Kidney (tissue), 22 donors: ENCODE measurements at places on chromosomes 5 and 9. TPM values are rescaled to one million over a fixed set of nuclear protein-coding genes. Genes with fewer than 3 reads are reported as not detected.

The NEURL1B gene
- total RNA-seq: 42.6 TPM

The PGM5 gene
- total RNA-seq: 53.1 TPM

The AQP3 gene
- 135 TPM for total RNA-seq

The OLFM1 gene
- total RNA-seq: 33.7 TPM

The C5 gene
- 4.6 TPM for total RNA-seq

The KCNIP1 gene
- total RNA-seq: 1.8 TPM

The CRB2 gene
- total RNA-seq: 0.88 TPM

The POLR3G gene
- 1.5 TPM for total RNA-seq

- no peaks in the 10 kb centered on the region for H3K27me3 ChIP-seq
- H3K36me3 ChIP-seq: peaks cover 25% of the 10 kb centered on the region
- no peak for DNase-seq
- H3K4me3 ChIP-seq: no peak overlapping the region
- no peaks in the 10 kb centered on the region for H3K4me1 ChIP-seq
Observed at GRCh38 chr5:157390133-157390532, 69.9 kb upstream of the NIPAL4 start.

DNA sequence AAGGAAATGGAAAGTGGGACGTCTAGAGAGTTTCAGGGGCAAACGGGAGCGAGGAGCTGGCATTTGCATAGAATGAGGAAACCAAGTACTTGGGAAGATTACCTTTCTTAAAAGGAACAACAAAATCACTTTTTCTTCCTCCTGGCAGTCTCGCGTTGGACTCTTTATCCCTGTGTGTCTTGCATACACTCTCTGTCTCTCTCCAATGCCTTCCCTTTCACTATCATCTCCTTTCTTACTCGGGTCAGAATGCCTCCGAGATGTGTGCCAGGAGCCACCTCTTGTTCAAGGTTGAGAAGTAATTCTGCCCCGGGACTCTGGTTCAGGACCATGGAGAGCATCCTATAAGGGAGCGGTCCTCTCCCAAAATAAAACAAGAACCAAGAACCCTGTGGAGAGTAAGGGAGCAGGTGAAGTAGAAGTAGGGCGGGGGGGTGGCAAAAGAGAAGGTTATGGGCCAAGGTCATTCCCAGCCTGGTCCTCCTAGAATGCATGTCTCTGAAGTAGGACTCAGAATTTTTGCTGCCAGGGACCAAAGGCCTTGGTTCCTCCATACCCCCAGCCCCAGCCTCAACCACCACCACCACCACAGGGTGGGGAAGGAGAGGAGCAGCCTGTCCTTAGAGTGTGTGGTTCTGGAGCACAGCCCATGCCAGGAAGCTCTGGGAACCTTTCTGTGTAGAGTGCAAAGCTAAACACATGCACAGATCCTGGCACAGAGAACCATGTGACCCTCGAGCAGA is 72.1 kb upstream of the ARAP3 start:
- no peaks in the 10 kb centered on the region for H3K36me3 ChIP-seq
- peak; percentile 78 for DNase-seq
- H3K4me1 ChIP-seq: no peaks in the 10 kb centered on the region
- H3K27me3 ChIP-seq: peaks cover 2% of the 10 kb centered on the region

DNA sequence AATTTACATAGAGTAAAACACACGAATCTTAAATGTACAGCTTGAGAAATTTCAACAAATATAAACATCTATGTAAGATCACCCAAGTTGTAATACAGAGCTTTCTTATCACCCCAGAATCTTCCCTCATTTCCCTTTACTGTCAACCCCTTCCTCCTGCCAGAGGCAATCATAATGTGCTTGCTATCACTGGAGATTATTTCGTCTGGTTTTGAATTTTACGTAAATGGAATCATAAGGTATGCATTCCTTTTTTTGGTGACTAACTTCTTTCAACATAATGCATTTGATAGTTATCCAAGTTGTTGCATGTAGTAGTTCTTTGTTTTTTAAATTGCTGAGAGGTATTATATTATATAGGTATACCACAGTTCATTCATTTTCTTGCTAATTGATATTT is 37.5 kb upstream of the GPR151 start:
- H3K27ac ChIP-seq: no peak overlapping the region
- H3K27me3 ChIP-seq: no peaks in the 10 kb centered on the region
- H3K4me1 ChIP-seq: no peaks in the 10 kb centered on the region
- DNase-seq: no peak
- H3K4me3 ChIP-seq: no peak overlapping the region

GRCh38 chr9:134678206-134678605 is 36.6 kb downstream of the COL5A1 start:
- no peaks in the 10 kb centered on the region for H3K27me3 ChIP-seq
- no peak for DNase-seq
- no peak overlapping the region for H3K27ac ChIP-seq
- H3K4me1 ChIP-seq: peaks cover 5% of the 10 kb centered on the region

DNA sequence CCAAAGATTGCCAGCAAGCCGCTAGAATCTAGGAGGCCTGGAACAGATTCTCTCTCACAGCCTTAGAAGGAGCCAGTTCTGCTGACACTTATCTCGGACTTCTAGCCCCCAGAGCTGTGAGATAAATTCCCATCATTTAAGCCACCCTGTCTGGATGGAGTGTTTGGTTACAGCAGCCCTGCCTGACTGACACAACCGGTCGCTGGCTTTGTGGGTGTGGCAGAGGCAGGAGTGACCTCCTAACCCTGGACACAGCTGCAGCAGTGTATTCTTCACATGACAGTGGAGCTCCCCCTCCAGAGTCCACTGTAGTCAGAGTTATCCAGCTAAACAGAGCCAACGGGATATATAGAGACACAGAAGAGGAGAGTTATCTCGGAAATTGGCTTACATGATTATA is 21.2 kb upstream of the IL17B start:
- H3K36me3 ChIP-seq: no peaks in the 10 kb centered on the region
- peaks cover 12% of the 10 kb centered on the region for H3K4me1 ChIP-seq
- no peak overlapping the region for H3K27ac ChIP-seq
- DNase-seq: peak; percentile 83

DNA sequence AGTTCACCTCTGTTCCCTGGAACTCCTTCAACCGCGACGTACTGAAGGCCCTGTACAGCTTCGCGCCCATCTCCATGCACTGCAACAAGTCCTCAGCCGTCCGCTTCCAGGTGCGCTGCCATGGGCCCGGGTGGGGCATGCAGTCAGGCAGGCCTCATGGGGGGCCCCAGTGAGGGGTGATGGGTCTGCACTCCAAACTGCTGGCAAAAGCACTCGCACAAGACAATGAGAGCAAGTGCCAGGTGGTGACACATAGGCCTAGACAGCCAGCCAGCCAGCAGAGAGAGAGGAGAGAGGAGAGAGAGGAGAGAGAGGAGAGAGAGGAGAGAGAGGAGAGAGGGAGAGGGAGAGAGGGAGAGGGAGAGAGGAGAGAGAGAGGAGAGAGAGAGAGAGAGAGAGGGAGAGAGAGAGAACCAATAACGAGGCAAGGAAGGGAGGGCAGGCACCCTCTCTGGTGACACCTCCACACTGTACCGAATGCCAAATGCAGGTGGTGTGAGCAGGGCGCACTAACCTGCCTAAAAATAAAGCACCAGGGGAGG is 21.0 kb downstream of the DBH start:
- H3K27me3 ChIP-seq: peaks cover 2% of the 10 kb centered on the region
- H3K27ac ChIP-seq: no peak overlapping the region
- H3K4me1 ChIP-seq: peaks cover 13% of the 10 kb centered on the region
- no peaks in the 10 kb centered on the region for H3K36me3 ChIP-seq
- H3K4me3 ChIP-seq: no peak overlapping the region

- DNase-seq: peak; percentile 50
- no peak overlapping the region for H3K27ac ChIP-seq
- H3K27me3 ChIP-seq: no peaks in the 10 kb centered on the region
- H3K36me3 ChIP-seq: no peaks in the 10 kb centered on the region
- H3K4me1 ChIP-seq: no peaks in the 10 kb centered on the region
Observed at GRCh38 chr5:374631-375335, 53.3 kb downstream of the AHRR start.

DNA sequence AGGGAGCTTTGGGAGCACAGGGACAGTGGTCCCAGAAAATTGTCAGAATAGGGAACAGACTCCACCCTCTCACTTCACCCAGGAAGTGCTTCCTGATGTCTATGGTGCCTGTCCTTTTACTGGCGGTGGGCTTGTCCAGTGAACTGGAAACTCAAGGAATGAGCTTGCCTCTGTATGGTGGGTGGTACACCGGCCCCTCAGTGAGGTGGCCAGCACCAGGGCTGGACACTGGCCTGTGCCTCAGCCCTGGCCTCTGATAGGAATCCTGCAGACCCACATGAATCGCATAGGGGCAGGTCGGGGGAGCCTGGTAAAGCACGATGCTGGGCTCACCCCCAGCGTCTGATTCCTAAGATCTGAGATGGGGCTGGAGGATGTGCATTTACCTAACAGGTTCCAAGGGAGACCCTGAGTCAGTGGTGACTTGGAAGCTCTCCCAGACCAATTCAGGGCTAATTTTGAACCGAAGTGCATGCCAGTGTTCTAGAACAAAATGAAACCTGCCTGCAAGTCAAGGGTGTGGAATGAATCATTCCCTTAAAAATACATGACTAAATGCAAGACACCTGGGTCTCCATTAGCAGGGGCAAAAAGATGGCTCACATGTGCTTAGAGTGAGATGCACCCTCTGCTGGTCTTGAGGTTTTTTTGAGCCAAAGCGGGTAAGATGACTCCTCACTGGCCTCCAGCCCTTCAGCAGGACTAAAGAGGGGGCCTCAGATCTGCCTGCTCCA is 178.3 kb downstream of the HSPA4 start:
- no peaks in the 10 kb centered on the region for H3K36me3 ChIP-seq
- peaks cover 2% of the 10 kb centered on the region for H3K4me1 ChIP-seq
- no peaks in the 10 kb centered on the region for H3K27me3 ChIP-seq
- no peak overlapping the region for H3K27ac ChIP-seq
- H3K4me3 ChIP-seq: no peak overlapping the region

DNA sequence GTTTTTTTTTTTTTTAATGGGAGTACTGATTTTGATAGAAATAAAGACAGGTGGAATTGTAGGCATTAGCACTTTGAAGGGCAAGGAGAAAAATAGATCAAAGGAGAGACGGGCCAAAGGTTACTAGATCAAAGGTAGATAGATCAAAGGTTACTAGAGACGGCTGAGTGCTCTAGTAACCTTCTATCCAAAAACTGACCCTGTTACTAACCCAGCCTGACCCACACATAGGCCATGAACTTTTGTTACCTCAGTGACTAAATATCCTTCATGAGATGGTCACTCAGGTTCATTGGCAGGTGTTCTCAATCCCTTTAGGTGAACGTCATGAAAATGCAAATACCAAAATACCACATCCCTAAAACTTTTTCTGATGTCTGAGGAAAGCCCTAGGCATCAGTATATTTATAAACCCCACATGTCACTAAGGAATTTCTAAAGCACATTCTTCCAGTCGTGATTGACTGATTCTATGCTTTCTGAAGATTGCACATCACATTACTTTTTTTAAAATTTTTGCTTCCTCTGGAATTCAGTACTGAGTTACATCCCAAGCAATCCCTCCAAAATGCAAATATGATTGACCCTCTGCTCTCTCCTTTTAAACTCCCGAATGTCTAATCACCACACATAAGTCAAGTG is 772.7 kb downstream of the BRINP1 start:
- DNase-seq: no peak
- H3K27me3 ChIP-seq: no peaks in the 10 kb centered on the region
- H3K4me3 ChIP-seq: no peak overlapping the region
- no peaks in the 10 kb centered on the region for H3K36me3 ChIP-seq

DNA sequence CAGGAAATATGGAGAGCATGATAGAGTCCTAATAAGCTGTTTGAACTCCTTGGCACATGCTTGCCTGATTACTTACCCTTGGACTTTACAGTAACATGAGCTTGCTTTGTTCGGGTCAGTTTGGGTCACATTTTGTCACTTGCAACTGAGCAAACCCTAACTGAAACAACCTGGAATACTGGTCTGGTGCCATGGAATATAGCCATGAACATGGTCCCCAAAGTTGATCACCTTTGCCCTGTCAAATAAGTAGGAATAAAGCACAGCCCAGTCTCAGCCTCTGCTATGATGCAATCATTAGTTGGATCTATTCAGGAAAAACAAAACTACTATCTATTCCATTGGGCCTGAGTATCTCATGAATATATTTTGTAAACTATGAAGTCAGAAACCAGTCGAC is 18.2 kb downstream of the CDO1 start:
- H3K4me1 ChIP-seq: no peaks in the 10 kb centered on the region
- H3K4me3 ChIP-seq: no peak overlapping the region
- no peak overlapping the region for H3K27ac ChIP-seq

GRCh38 chr5:176542596-176543427 is 5.6 kb upstream of the RNF44 start:
- H3K36me3 ChIP-seq: no peaks in the 10 kb centered on the region
- peak overlapping the region; percentile 46 for H3K4me3 ChIP-seq
- peaks cover 9% of the 10 kb centered on the region for H3K4me1 ChIP-seq
- H3K27me3 ChIP-seq: no peaks in the 10 kb centered on the region
- peak overlapping the region; percentile 82 for H3K27ac ChIP-seq

DNA sequence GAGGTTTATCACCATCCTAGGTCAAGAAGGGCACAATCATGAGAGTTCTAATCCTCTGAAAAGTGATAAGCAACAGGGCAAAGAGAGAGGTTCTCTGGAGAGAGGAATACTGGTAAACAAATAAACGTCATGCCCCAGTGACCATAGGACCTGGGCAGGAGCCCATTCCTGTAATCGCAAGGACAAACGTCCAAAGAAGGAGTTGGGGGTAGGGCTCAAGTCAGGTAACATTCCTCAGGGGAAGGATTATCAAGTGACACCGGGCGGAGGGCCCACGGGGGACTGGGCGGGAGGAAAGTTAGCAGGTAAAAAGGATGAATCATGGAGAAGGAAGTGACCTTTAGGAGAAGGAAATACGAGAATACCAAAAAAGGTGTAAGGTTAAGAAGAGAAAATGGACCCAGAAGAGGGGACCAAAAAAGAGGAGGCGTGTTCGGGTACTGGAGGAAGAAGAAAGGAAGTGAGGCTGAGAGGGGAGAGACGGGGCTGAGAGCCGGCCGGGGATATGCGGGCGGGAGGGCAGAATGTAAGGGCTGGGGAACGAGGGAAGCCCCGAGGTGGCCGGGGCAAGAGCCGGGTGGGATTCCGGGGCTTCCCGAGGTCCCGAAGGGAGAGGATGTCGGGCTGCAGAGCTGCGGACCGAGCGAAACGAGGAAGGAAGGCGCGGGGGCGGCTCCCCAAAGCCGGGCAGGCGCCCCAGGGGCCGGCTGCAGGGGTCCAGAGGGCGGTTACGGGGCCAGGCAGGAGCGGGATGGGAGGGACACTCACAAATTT is 583 bp downstream of the DIAPH1 start:
- H3K27me3 ChIP-seq: no peaks in the 10 kb centered on the region
- peaks cover 3% of the 10 kb centered on the region for H3K4me1 ChIP-seq
- peak overlapping the region; percentile 62 for H3K4me3 ChIP-seq
- DNase-seq: peak; percentile 74

DNA sequence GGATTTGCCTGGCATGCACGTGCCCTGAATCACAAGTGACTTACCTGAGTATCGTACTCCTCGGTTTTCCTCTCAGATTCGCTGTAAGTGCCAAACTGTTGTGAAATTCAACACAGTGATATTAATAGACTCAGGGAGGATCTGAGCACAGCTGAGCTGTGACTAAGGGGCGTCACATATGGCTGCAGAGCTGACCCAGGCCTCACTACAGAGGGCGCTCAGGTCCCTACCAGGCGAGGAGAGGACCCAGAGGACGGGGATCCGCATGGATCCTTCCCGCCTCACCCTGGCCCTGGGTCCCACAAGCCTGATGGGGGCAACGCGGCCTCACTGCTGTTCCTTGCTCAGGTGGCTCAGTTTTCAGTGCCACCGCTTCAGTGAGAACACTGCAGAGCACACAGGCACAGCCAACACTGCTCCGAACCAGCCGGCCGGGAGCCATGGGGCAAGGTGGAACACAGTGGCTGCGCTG is 20.1 kb downstream of the CLPTM1L start:
- H3K27ac ChIP-seq: no peak overlapping the region
- H3K27me3 ChIP-seq: no peaks in the 10 kb centered on the region
- H3K4me3 ChIP-seq: no peak overlapping the region

GRCh38 chr5:31663519-31663918 is 24.6 kb downstream of the PDZD2 start:
- no peaks in the 10 kb centered on the region for H3K4me1 ChIP-seq
- no peaks in the 10 kb centered on the region for H3K36me3 ChIP-seq
- H3K27me3 ChIP-seq: no peaks in the 10 kb centered on the region
- no peak overlapping the region for H3K4me3 ChIP-seq
